ENCODE measurements at places on chromosomes 3 and 15.
A peak's percentile ranks its signal among the peaks of the same experiment; 100 is the strongest.

GRCh38 chr3:187223799-187224198 is 26.5 kb downstream of the RTP1 start:
- no peak for DNase-seq

DNA sequence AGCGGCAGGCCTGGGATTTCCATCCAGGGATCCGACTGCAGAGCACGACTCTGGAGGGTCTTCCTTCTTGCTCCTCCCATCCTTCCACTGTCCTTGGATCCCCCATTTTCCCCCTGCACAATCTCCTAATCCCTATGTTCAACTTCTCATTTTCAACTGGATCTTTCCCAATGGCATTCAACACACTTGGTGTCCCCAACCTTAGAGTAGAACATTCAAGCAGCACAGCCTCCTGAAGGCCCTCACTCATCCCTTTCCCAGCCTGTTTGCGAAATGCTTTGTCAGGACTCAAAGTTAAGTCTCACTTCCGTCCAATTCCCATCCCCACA is 32.3 kb downstream of the RPN1 start:
- DNase-seq, result no peak

DNA sequence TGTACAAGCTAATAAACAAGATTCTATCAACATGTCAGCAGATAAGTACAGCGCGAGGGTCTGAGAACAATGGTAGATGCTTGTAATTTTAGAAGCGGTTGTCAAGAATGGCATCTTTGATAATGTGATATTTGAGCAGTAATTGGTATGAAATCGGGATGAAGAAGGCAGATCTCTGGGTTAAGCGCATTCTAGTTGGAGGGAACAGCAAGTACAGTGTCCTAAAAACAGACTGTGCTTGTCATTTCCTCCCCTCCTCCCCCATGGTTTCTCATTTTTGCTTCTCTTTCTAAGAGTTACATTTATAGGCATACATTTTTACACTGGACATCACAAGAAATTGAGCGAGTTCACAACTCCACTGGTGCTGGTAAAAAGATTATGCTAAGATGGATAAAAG is 23.3 kb downstream of the TGFBR2 start:
- DNase-seq, result no peak

GRCh38 chr3:98166396-98166795 is at the start of gene OR5H15:
OR5H15 (plus strand) TSS chr3:98166696; CDS start chr3:98168700, 2,004 bp downstream.
- DNase-seq, result no peak

- DNase-seq, result no peak
Observed at GRCh38 chr3:173819368-173819767, 421.8 kb downstream of the NLGN1 start.

DNA sequence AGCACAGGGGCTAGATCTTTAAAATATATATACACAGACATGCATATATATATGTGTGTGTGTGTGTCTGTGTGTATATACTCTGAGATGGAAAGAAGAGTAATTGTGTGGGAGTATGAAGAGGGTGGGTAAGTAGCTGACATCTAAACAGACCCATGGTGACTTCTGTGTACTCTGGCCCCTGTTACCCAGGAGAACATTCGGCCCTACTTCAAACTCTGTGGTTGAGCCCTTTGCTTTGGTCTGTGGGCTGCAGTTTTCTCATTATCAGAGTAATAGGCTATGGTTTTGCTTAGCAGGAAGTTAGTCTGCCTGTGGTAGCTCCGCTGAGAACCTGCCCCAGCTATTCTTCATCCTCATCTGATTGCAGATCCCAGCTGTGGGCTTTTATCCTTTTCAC is 141.4 kb downstream of the RBPMS2 start:
- no peak for DNase-seq

DNA sequence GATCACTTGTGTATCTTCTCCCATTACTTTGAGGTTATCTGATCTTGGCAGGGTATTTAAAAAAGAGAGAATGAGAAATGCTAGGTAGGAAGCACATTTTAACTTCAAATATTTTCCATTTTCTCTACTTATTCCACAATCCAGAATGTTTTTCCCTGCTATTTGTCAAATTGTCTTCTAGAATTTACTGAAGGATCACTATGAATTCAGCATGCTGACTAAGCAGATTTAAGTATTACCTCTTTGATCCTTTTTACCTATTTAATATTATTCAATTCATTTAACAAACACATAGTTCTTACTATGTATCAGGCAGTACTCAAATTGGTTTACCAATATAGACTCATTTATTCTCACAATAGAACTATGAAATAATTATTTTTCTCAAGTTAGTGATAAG is 463.4 kb upstream of the ARL6 start:
- no peak for DNase-seq

DNA sequence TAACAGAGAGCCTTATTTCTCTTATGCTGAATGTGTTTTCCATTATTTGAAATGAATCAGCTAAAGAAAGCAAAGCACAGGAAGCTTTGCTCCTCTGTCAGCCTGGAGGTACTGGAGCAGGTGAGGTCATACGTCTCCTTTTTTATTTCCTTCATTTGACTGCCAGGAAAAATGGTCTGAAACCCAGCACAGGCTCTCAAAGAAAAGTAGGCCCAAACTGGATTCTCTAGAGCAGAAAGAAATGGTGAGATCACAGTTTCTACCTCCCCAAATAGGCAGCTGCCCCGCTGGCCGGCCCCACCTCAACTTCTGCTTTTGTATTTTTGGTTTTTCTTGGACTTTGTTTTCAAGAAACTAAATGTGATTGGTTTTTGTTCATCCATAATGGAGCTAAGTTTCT is 95.1 kb downstream of the RPL39L start:
- DNase-seq, result no peak

DNA sequence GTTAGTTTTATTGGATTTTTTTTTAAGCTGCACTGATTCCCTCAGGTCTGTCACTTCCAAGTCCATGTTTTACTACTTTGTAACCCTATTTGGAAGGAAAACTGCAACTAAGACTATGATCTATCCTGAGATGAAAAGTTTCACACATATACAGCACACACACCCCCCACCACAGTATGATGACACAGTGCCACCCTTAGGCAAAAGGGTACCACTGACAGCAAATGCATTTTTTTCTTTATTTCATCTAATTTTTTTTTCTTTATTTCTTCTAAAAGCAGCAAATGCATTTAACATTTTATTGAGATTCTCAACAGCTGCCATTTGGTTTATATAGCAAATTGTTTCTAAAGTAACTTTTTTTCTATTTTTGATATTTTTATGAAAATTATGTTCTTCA is 21.2 kb downstream of the NGRN start:
- DNase-seq, result no peak

DNA sequence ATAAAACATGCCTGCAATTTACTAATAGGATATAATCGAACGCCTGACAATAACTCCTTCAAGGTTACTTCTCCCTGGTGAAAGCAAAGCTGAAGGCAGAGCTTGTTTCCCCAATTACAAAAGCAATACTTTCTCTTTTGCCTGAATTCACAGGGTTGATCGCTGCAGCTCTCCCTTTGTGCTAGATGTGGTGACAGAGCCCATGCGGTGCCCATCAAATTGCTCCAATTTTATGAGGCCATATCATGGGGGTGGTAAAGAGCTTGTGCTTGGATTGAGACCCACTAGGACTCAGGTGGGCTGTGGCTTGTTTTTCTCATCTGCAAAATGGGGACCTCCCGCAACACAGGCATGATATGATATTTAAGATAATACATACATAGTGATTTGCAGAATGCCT is 143.4 kb downstream of the GREM1 start:
- DNase-seq, result no peak

GRCh38 chr3:154766765-154767503 is 313.2 kb upstream of the MME start:
- DNase-seq, result no peak

DNA sequence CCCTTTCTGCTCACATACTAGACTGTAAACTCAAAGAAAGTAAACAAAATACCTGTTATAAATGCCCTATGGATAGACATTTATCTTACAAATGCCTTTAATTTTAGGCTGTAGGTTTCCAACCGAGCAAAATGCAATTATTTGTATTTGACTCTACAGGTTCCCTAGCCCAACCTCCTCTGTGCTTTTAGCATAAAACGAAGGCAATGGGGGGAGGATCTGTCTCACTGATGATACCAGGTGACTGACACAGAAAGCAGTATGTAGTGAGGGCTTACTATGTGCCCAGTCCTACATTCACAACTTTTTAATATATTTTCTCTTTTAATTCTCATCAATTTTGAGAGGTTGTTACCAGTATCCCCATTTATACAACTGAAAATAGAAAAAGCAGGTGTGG is 87.4 kb downstream of the OXNAD1 start:
- no peak for DNase-seq

- DNase-seq, result no peak
Observed at GRCh38 chr3:60803216-60804173, 447.8 kb downstream of the FHIT start.

GRCh38 chr3:184513276-184514170 is 48.1 kb upstream of the EPHB3 start:
- DNase-seq, result peak; percentile 70

DNA sequence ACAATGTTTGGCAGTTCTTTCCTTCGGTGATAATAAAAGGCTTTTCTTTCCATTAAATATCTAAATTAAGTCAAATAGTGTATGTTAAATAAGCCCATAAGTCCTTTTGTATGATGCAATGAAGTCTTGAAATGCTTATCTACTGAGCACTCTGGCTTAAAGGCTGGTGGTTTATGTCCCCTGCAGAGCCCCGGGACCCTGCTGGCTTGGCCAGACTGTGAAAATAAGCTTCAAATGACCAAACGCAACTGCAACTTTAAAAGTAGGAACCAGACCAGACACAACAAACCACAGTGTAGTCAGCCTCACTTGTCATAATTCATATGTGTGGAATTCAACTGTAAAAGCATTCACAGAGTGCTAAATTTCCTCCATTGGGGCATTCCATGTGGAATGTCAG is 72.5 kb downstream of the FOXP1 start:
- DNase-seq, result no peak

- no peak for DNase-seq
Observed at GRCh38 chr3:52298149-52299098, 10.8 kb downstream of the GLYCTK start.

GRCh38 chr3:73490453-73491286 is 134.1 kb downstream of the PDZRN3 start:
- peak; percentile 20 for DNase-seq

GRCh38 chr3:117565777-117566176 is 856.2 kb downstream of the TUSC7 start:
- DNase-seq, result no peak

GRCh38 chr3:29484633-29485032 is 203.8 kb downstream of the RBMS3 start:
- DNase-seq, result no peak

DNA sequence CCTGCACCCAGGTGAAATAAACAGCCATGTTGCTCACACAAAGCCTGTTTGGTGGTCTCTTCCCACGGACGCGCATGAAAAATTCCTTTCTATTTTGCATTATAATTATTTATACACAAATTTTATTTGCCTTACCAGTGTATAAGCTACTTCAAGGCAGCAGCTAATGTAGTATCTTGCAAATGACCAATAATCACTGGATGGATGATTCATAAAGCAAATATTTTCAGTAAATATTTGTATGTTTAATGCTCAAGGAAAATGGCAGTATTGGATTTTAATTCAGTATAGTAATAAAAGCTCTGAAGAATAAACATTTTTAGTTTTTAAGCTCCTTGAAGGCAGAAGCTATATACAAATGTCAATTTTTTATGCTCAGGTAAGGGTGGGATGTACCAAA is 158.7 kb upstream of the NANOGP8 start:
- no peak for DNase-seq

- no peak for DNase-seq
Observed at GRCh38 chr3:64763980-64764379, 76.2 kb upstream of the ADAMTS9 start.

DNA sequence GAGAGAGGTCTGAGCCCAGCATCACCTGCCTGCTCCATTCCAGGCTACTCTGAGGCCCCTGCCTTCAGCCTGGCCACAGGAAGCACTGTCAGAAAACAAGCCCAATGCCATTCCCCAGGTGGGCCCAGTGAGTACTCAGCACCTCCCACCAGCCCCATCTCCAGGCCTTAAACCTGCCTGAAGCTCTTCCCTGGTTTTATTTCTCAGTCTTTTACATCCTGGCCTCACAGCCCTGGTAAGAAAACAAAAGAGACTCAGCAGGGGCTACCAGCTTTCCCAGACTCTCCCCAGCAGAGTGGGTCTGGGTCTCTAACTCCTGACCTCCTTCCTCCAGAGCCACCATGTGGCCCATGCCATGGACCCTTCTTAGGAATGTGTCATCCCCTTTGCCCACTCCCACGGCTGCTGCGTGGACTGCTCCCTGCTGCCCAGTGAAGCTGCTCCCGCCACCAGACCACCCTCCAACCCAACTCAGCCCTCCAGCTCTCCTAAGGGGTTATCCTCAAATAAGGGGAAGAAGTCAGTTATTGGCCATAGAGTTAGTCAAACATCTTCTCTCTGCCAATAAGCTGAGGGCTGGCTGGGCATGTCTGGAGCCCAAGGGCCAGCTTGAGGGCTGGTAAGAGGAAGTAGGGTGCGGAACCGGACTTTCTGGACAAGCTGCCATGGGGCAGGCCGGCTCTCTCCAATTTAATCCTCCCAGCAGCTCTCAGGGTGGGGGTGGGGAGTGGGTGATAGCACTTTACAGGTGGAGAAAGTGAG is 116.7 kb upstream of the LINGO1 start:
- no peak for DNase-seq

- no peak for DNase-seq
Observed at GRCh38 chr3:195160257-195160898, 110.6 kb downstream of the XXYLT1 start.

DNA sequence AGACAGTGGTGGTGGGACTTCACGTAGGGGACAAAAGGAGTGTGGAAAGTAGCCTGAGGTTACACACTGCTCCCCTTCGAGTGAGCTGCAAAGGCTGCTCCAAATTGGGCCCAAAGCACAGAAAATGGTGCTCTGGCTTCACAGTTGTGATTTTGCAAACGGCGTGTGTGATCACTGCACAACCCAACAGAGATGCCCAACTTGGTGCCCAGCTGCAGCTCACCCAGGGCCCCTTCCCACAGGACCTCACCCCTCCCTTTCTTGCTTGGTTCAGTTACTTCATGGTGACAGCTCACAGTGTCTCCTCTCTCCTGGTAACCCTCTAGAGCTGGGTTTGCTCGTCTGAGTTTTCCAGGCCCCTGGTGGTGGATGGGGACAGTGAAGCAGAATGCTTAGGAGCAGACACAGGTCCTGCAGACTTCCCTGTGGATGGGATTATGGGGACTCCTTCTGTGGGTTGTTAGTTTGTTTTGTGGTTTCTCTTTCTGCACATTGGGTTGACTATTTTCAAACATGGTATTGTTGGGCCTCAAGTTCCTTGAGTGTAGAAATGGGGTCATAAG is 98.3 kb downstream of the TOP2B start:
- DNase-seq, result no peak
